ENCODE measurements at places on chromosomes 12 and 14.

DNA sequence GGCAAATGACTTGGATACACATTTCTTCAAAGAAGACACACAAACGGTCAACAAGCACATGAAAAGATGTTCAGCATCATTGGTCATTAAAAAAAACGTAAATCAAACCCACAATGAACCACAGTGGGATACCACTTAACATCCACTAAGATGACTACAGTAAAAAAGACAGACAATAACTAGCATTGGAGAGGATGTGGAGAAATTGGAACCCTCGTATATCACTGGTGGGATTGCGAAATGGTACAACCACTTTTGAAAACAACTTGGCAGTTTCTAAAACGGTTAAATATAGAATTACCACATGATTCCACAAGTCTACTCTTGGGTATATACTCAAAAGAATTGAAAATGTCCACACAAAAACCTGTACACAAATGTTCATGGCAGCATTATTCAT, 25.2 kb upstream of the PPFIBP1 start:
- no peak for DNase-seq

GRCh38 chr14:20400589-20400964, 12.7 kb downstream of the TEP1 start:
- no peak for DNase-seq

- DNase-seq = no peak
Measured at GRCh38 chr14:55624913-55625312, 44.9 kb downstream of the KTN1 start.

DNA sequence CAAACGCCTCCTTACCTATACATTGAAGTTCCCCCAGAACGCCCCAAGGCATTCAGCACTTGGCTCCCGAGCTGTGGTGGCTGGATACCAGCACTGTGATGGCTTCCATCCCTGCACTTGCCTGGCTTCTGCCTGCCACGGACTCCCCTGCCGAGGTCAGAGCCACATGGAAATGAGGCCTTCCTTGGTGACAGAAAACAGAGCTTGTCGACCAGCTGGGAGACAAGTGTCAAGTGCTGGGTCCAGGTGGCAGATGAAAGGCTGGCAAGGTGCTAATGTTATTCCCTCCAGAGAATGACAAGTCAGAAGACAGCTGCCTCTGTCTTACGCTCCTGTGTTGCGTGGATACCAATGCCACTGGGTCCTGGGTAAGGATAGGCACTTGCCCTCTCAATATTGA, 26.2 kb upstream of the GNG2 start:
- no peak for DNase-seq

DNA sequence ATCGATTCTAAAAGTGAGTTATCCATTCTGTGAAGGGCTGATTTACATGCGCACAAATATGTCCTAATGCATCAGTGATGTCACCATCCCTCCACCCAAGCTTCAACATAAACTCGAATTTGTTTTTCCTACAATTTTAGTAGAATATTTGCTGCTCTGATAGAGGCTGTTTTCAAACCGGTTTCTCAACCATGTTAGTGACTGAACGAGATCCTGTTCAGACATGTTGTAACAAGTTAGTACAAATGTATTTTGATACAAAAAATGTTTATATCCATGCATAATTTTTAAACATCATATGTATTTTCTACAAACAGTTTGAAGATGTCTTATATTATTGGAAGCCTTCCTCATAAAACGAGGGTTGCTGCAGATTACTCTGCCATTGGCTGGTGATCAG, 12.7 kb upstream of the PRB2 start:
- no peak for DNase-seq

DNA sequence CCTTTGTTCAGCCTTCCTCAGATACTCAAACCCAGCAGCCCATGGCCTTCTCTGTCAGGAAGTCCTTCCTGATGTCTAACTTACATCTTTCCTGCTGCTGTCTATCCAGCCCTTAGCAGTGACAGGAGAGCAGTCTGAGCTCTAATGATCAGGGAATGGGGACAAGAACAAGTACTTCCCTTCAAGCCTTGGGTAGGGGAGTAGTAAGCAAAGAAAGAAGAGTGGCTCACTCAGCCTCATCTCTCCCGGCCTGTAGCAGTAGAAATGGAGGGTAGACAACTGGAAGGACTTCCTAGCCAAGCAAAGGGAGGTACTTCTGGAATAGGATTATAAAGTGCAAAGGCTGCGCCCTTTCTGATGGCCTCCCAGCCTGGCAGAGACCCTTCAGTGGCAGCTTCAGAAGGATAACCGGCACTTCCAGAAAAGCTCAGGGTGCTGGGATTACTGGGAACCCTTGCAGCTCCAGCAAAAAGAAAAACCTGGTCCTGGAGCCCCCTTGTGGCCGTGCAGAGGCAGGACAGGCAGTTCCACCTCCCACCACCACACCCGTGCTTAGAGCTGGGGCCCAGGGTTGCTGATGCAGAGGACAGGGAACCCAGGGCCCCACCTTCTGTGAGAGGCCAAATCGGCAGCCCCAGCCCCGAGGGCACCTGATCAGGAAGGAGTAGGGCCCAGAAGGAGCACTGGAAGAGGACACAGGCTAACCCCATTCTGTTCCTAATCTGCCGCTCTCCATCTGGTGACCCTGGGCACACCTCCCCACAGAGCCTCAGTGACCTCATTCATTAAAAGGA, 12.4 kb upstream of the SMUG1 start:
- peak; percentile 68 for DNase-seq

DNA sequence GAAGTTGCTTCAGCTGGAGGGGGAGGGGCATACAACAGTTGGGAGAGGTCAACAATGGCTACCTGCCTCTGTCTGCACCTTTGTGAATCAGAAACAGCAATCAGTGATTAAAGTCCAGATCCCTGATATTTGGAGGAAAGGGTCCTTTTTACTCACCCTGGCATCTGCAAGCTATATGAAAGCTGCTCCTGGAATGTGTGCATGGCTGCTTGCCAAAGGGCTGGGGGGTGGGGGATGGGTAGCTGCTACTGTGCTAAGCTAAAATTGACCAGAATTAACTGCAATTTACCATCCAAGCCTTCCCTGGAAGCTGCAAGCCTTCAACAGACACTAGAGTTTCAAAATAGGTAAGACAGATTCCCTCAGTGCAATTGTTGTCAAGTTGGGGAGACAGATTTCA, 13.5 kb upstream of the GTF2A1 start:
- no peak for DNase-seq
